ENCODE measurements at places on chromosomes 12 and 14. TPM values are rescaled to one million over a fixed set of nuclear protein-coding genes. Genes with fewer than 3 reads are reported as not detected.

- DNase-seq = no peak
Measured at GRCh38 chr12:124000111-124000510, 27.1 kb downstream of the ZNF664 start.

DNA sequence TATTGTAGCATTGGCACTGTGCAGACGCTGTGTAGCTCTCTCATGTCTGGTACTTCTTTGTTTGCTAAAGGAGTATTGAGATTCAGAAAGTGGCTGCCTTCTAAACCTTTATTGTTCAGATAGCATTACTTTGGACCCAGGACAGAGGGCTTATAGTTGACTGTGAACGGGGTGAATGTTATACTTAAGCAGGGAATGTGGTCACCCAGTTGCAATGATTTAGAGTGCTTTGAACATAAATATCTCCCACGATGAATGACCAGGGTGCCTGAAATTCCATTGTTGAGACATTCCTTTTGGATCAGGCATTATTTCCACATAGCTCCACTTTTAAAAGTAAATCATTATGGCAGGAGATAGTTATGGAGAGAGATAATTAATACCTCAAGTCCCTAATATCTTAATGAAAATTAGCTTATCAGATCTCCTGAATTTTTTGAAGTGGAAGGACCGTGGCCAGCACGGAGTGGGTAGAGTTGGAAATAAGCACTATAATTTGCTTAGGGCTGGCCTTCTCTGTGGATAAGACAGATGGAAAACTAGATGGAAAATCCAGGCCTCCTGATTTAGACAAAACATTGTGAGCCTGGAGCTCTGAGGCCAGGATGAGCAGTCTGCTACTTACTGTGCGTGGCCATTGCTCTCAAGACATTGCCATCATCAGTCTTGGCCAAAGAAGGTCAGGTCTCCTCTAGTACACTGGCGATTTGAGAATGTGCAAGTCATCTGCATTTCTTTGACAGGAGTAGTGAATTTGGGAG, 114.5 kb downstream of the ETV6 start:
- DNase-seq = no peak

The TAS2R14 gene
- total RNA-seq = 3.5 TPM

The SIX4 gene
- 1.3 TPM for total RNA-seq

Measured in posterior vena cava (tissue), 2 donors.